Activated T-cell treated with anti-CD3 and anti-CD28 coated beads, Interleukin-2, amount 50 U/mL, for 48 hours (primary cell): ENCODE measurements at places on chromosomes 16 and 17.

DNA sequence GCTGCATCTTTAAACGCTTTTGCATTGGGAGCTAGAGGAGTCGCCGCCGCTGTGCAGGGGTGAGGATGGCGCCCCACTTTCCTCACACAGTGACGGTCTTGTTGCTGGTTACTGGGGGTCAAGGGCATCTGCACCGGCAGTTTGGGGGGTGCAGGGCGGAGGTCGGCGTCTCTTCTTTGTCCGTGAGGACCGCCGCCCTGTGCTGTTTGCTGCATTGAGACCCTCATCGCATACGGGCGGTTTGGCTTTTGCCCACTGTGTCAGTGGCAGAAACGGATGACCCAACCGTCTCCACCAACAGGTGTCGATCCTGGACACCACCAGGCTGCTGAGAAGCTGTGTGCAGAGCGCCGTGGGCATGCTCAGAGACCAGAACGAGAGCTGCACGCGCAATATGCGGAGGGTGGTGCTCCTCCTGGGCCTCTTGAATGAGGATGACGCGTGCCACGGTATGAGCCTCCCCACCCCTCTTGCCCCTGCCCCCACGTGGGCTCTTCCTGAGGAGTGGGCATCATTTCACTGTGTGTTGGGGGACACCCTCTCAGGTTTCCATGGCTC lies 61.2 kb upstream of the ENDOV start:
- no peak for DNase-seq

DNA sequence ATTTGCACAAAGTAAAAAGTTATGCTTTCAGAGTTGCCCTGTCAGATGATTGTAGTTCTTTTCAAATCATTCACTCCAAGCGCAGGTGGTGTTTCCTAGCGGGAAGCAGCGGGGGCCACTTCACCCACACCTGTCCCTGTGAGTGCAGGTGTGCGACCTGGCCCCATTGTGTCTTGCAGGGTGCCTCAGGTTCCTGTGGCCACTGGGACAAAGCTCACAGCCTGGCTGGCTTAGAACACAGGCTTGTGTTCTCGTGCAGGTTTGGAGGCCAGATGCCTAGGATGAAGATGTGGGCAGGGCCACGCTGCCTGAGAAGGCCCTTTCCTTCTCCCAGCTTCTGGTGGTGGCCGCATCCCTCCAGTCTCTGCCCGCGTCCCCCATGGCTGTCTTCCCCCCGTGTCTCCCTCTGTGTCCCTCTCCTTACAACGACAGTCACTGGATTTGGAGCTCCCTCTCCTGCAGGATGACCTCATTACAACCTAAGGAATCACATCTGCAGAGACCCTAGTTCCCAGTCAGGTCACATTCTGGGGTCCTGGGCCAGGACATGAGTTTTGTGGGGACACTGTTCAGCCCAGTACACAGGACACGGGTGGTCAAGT lies 90.5 kb downstream of the NPIPB11 start:
- no peak for DNase-seq

DNA sequence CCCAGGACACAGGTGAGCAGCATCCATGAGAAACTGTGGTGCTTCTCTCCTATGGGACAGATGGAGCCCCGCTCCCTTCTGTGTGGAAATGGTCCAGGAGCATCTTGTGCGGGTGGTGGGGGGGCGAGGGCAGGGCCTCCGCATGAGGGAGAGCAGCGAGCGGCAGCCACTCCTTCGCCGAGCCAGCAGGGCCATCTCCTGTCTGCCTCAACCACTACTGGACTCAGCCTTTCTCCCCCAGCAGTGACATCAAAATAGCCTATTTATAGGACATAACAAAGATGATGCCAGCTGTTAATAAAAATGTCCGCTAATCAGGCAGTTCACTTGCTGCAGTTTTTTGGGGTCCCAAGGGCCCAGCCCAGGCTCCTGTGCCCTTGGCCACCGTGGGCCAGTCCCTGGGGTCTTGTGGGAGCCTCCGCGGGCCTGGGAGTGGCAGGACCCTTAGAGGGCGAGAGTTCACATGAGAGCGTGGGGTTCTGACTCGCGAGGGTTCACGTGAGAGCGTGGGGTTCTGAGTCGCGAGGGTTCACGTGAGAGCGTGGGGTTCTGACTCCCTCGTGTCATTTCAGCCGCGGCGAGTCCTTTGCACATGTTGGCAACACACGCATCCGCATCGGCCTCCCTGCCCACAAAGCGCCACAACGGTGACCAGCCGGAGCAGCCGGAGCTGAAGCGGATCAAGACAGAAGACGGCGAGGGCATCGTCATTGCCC lies 47.4 kb downstream of the WDR45B start:
- no peak for DNase-seq

- no peak for DNase-seq
Measured at GRCh38 chr17:8611137-8611536, 19.4 kb downstream of the MYH10 start.

DNA sequence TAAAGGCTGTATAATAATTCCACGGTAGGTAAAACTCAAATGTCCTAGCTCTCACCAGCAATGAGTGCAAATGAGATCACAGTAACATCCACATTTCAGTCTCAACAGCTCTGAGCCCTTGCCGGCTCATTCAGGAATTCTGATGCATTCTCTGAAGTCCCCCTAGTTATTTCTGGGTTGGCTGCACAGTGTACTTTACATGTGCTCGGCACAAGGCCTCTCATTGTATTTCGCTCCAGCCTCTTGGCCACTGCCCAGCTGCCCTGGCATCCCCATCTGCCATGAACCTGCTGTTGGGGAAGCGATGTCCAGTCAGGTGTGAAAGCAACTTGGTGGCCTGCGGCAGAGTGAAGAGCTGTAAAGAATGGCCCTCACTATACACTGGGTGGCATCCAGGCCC lies 14.3 kb downstream of the PRCD start:
- no peak for DNase-seq

GRCh38 chr16:24151482-24151939 lies 104.6 kb upstream of the CACNG3 start:
- DNase-seq = peak; percentile 32
